Occipital lobe (tissue), 3 donors: ENCODE measurements at places on chromosomes 2 and 18. TPM values are rescaled to one million over a fixed set of nuclear protein-coding genes. Genes with fewer than 3 reads are reported as not detected.
A peak's percentile ranks its signal among the peaks of the same experiment; 100 is the strongest.

DNA sequence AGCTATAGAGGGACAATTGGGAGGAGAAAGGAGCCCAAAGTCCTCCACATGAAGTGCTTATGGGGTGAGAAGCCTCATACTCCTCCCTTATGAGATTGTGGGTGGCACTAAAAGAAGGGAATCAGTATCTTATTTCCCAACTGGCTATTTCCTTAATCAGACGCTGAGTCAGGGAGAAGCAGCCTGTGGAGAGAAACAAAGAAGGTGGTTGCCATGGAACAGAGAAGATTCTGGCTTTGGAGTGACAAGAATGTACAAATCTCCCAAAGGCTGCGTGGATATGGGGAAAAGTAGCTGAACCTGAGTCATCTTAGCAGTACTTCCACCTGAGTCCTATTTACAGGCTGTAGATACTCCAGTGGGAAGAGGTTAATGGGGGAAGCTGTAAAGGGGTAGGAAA is 115.8 kb upstream of the CWC22 start:
- no peak for DNase-seq

DNA sequence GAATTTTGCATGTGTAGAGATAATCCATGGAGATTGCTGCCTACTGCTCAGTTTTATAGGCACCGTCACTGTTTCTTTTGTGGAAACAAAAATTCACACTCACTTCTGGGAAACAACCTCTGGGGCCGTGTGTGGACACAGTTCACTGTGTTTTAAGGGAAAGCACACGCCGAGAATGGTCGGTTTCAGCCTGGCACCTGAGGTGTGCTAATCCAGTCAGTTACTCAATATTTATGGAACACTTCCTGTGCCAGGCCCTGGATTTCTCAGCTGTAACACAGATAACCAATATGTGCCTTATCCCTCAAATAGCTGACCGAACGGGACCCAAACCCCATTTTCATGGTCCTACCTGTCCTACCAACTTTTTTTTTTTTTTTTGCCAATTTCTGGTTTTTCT is 179.6 kb downstream of the MGAT5 start:
- DNase-seq = no peak

DNA sequence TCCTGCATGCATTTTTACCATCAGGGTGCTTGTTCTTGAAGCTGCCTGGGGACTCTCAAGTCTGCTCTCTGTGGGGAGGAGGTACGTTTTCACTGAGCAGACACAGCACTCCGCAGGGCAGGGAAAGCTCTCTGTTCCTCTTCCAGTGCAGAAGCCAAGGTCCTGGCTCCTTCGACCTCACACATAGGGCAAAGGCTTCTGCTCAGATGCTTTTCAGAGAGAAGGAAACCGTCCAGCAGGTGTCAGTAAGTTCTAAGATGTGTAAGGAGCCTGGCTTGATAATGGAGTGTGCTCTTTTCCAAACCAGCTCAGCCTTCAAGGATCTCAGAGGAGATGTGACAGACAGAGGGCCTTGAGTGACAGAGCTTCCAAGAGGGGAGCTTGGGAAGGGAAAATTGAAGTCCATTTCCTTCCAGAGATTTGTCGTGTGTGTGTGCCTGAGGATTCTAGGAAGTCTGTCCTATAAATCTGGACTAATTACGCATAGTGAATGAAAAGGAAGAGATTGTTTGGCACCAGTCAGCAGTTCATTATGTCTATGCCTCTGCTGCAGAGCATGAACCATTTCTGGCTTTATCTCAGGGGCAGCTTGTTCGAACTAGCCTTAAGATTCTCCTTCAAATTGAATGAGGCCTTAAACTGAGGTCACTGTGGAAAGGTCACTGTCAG is 67.3 kb upstream of the UPP2 start:
- DNase-seq = no peak

DNA sequence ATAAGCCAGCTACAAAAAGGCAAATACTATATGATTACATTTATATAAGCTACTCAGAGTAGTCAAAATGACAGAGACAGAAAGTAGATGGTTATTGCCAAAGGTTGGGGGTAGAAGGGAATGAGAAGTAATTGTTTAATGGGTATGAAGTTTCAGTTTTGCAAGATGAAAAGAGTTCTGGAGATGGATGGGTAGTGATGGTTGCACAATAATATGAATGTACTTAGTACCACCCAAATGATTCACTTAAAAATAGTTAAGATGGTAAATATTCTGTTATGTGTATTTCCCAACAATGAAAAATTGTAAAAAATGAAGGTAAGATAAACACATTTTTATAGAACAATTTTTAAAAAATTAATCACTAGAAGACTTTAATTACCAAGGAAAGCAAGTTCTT is 448.4 kb downstream of the ADCYAP1 start:
- no peak for DNase-seq

DNA sequence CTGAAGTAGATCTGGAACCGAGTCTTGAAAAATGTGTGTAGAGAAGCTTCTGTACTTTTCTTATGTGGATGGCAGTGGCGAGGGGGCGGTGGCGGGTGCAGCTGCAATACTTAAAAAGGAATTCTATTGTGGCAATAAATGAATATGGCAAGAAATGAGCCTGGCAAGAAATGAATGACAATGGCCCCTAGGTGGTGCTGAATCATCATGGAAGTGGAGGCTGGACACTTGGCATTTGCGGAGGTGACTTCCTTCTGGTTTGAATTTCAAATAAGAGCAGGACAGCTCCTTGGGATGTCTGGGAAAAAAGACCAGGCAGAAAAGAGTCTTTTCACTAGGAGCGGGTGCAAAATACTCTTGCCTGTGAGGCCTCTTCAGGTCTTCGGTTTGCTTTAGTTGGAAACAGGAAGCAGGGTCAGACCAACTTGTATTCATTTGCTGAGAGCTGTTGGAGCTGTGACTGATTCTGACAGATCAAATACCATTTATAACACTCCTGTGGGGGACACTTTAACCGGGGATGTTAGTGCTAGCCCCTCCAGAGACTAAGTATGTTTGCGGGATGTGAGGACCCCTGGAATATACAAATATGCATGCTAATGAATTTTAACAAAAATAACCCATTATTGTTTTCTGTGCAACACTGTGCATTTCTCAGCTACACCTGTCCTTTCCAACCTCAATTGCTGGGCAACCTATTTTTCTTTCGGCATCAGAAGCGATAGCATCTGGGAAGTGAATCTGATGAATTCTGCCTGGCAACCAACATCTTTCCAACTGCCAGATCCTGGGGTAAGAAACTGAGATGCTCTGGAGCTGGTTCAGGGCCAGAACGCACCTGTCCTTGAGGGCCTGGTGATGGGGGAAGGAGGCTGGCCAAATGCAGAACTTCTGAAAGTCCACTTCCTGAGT is 35.4 kb downstream of the FASTKD2 start:
- DNase-seq = peak; percentile 84

GRCh38 chr2:20224164-20224715 is 690 bp downstream of the SDC1 start:
- no peak for DNase-seq

- DNase-seq = no peak
These were observed 107.4 kb downstream of the PDCL3 start for GRCh38 chr2:100670232-100670631.

- no peak for DNase-seq
These were observed 93.0 kb downstream of the KCTD18 start for GRCh38 chr2:200416878-200417277.

- DNase-seq = no peak
These were observed 11.6 kb downstream of the IRS1 start for GRCh38 chr2:226788064-226788463.

DNA sequence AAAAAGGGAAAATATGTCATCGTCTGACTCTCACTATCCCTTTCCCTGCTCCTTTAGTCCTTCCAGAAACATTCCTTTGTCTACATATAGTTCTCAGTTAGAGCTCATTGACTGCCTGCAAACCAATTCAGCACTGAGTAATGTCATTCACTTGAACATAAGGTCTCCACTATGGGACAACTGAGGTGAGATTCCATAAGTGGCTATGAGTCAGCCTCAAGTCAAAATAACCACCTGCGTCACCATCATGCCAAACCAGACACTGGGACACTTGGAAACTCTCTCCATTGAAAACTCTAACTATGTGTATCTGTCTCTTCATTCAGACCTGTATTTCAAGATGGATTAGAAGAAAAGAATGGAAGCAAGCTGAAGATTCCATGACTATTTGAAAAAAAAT is 878.0 kb upstream of the PIK3C3 start:
- no peak for DNase-seq

DNA sequence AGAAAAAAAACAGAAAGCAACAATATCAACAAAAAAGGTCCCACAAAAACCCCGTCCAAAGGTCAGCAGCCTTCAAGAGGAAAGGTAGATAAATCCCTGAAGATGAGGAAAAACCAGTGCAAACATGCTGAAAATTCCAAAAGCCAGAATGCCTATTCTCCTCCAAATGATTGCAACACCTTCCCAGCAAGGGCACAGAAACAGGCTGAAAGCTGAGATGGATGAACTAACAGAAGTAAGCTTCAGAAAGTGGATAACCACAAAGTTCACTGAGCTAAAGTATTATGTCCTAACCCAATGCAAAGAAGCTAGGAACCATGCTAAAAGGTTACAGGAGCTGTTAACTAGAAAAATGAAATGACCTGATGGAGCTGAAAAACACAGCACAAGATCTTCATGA is 226.4 kb upstream of the DSEL start:
- no peak for DNase-seq

- DNase-seq = peak; percentile 31
These were observed 491 bp downstream of the L3MBTL4 start for GRCh38 chr18:6414118-6414722.

DNA sequence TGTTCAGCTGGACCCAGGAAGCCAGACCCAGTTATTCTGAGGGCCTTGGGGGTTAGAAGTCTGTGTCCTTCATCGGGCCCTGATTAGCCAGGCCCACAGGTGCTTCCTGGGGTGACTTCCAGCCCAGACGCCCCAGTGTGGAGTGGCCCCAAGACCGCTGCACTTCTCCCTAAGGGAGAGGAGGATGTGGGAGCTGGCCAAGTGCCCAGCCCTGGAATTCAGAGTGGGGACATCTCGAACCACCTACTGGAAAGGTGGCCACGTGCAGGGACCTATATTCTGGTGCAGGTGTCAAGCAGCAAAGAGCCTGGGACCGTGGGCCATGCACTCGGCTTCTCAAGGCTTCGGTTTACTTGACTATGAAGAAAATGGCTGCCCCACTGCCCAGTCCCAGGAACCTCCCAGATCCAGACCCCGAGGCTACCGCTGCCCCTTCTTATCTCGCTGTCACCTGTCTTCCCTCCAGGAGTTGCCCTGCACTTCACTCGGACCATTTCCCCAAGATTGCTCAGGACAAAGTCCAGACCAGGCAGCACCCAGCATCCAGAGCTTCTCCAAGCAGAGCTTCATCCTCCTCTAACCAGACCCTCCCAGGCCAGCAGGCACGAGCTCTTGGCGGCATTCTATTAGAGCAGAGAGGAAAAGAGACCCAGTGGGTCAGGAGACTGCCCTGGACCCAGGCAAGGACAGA is 142.8 kb upstream of the ID2 start:
- DNase-seq = no peak

GRCh38 chr2:100756704-100757103 is 63.2 kb upstream of the NPAS2 start:
- no peak for DNase-seq

- no peak for DNase-seq
These were observed 187.4 kb downstream of the ALK start for GRCh38 chr2:29733965-29734364.

DNA sequence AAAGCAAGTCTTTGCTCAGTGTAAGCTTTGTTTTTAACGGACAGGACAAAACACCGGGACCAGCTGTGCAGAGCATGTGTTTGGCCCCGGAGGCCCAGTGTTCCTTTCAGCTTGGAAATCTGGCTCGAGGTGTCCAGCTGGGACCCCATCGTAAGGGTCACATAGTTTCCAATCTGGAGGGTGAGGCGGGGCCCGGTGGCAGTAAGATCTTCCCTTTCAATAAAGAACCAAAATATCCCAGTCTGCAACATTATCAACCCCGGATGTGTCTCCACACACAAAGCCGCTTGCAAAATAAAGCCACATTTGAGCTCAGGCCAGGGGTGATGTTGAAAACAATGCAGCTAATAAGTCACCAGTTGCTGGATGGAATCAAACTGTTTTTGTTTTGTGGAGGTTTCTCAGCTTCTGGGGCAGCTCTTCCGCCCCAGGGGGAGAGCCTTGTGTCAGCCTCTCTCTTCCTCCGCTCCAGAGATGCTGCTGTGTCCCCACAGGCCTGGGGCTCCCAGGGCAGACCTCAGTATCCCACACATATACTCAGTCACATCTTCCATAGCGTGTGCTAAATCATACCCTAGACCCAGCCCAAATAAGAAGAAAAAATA is 138.6 kb upstream of the GLI2 start:
- DNase-seq = no peak

GRCh38 chr18:79250301-79250981 is 145.3 kb upstream of the NFATC1 start:
- no peak for DNase-seq

GRCh38 chr2:20013126-20013849 is 820 bp upstream of the MATN3 start:
- no peak for DNase-seq

DNA sequence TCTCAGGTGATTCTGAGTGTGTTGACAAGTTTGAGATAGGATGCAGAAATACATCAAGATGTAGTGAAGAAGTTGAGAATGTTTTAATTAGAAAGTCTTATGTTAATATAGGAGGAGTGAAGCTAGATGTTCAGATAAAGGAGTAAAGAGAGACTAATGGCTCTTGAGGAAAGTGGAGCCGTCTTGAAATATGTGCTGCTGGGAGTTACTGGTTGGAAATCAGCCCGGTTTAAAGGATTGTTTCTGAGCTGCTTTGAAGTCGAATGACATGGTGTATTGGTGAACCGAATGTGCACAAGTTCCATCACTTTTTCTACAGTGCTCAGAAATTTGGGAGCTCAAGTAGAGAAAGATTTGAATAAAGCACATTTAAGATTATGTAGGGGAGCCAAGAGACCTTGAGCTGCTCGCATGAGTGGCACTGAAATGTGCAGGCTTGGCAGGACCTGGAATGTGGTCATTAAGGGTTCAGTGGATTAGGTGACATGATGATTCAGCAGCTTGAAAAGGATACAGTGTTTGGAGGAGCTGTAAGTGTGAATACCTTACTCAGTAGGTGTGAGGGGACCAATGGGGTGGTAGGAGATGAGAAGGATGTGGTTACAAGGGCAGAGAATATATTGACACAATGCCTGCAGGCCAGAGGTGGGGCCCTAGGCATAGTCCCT is 68.6 kb downstream of the CAB39 start:
- DNase-seq = no peak

DNA sequence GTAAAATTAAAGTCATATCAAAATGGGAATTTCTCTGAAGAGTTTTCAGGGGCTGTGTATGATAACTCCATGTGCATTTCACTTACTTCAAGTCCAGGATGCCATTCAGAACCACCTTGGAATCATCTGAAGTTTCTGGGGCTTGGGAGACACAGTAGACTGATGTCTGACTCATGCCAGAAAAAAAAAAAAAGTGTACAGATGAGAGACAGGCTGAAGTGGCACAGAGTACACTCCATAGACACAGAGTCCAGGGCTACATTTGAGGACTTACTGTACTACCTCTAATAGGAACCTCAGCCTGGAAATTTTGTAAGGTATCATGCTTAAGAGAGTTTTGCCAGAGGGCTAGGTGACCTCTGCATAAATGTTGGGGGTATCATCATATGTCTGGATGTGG is 92.0 kb downstream of the SS18 start:
- DNase-seq = no peak

Gene TNS1
- 3.1 TPM for total RNA-seq

Gene SNRNP27
- total RNA-seq = 41.6 TPM

Gene CKAP2L
- 2.2 TPM for total RNA-seq

Gene GPR45
- 0.78 TPM for total RNA-seq
